ENCODE measurements at places on chromosomes 12 and 14.
A peak's percentile ranks its signal among the peaks of the same experiment; 100 is the strongest.

GRCh38 chr12:131570596-131570995 lies 140.3 kb upstream of the SFSWAP start:
- DNase-seq, result no peak

DNA sequence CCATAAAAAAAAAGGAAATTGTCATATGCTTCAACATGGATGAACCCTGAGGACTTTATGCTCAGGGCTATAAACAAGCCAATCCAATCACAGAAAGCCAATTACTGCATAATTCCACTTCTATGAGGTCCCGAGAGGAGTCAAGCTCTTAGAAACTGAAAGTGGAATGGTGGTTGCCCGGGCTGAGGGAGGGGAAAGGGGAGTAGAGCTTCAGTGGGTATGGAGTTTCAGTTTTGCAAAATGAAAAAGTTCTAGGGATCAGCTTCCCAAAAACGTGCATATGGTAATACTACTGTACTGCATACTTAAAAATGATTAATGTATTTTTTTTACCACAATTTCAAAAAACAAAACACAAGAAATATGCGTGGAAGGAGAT lies 52.0 kb downstream of the RNF34 start:
- no peak for DNase-seq

GRCh38 chr14:22864979-22865378 lies 6.6 kb upstream of the LRP10 start:
- DNase-seq, result no peak

- no peak for DNase-seq
These were observed 1207.4 kb downstream of the TMEM121 start for GRCh38 chr14:106733771-106734170.

GRCh38 chr12:53049571-53050318 lies at the start of gene TNS2:
TNS2 (plus strand) TSS chr12:53050065; CDS start chr12:53050186, 121 bp downstream.
- DNase-seq, result peak; percentile 65

DNA sequence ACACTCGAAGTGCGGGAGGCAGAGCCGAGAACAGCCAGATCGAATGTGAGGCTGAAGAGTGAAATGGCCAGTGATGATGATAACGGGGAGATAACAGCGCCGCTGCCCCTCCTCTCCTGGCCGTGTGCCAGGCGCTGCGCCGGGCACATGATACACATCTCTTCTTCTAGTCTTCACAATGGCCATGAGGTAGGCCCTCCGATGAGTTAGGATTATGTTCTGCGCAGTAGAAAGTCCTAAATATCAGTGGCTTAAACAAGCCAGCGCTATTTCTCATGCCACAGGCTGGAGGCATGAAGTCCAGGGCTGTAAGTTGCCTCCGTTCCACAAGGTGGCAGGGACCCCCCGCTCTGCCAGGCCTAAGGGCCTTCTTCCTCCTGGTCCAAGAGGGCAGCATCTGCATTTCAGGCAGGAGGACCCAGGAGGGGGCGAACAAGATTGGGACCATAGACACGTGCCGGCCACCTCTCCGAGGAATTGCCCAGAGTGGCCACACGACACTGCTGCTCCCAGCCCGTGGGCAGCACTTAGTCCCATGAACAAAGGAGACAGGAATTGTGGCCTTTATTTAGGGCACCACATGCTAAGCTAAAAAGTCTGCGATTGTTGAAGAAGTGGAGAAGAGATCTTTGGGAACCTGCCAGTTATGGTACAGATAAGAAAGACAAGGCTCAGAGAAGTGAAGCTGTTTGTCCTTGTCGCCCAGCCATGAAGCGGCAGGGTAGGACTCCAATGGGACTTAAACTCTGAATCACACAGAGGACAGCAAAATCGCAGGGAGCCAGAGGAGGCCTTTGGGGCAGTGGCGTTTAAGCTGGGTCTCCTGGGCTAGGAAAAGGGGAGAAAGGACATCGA lies 10.9 kb upstream of the HVCN1 start:
- peak; percentile 60 for DNase-seq

DNA sequence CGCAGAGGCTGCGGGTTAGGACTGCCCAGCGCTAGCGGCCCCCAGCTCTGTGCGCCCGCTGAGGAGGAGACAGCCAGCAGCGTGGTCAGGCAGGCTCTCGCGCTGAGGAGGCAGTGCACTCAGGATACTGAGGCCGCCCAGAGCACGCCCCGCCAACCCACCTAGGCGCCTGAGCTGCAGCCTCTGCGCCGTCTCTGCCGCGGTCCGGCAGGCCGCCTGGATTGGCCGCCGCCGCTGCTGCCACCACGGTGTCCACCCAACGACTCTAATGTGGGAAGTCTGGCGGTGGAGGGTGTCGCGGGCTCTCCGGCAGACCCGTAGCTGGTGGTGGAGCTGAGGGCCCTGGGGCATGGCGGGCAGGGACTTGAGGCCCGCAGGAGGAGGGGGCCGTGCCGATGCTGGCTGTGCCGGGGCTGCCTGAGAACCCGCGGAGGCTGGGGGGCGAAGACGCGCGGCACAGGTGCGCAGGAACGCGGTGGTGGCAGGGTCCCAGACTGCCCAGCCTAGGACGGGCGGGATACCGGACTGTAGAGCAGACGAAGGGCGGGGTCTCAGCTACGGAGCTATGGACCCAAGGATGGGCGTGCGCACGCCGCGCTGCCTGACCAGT lies 69.9 kb downstream of the ASCL4 start:
- no peak for DNase-seq

GRCh38 chr12:58296863-58297262 lies 355.5 kb downstream of the ATP23 start:
- no peak for DNase-seq

GRCh38 chr12:72995616-72996015 lies 723.4 kb downstream of the TRHDE start:
- DNase-seq, result no peak

- no peak for DNase-seq
These were observed 47.5 kb upstream of the DLK1 start for GRCh38 chr14:100679153-100679552.

- no peak for DNase-seq
These were observed 8.7 kb downstream of the HOMEZ start for GRCh38 chr14:23277189-23277588.

DNA sequence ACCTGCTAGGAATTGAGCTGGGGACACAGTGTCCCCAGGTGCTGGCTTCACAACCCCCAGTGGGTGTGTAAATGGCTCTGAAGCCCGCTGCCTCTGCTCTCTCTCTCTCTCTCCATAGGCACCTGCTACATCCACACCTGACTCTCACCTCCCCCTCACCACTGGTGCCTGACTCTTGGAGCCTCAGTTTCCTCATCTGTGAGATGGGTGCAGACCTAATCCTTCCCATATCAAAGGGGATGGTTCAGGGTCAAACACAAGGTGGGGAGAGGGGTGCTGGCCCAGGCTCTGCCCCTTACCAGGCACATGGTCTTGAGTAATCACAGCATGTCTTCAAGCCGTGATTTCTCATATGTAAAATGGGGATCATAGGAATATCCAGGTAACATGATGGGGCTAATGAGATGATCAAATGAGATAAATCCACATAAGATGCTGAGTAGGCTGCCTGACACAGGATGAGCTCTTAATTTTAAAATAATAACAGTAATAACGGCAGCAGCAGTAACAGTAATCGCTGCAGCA lies 37.6 kb downstream of the TESC start:
- no peak for DNase-seq

GRCh38 chr12:4026517-4026916 lies 153.3 kb upstream of the PARP11 start:
- no peak for DNase-seq

DNA sequence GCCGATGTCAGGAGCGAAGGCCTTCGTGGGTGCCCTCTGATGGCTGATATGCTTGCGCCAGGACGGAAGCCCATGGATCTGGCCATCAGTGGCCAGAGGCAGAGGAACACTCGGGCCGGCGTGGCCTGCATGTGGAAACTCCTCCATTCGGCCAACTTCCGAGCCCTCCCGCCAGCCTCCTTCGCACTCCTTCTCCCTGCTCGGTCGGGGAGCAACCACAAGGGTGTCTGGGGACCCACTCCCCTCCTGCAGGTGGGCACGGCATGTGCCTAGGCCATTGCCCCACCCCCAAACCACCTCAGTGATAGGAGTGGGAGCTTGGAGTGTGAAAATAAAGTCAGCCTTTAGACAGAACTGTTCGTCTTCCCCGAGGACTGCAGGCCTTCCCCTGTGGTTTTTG lies 231.3 kb downstream of the BCL11B start:
- no peak for DNase-seq

DNA sequence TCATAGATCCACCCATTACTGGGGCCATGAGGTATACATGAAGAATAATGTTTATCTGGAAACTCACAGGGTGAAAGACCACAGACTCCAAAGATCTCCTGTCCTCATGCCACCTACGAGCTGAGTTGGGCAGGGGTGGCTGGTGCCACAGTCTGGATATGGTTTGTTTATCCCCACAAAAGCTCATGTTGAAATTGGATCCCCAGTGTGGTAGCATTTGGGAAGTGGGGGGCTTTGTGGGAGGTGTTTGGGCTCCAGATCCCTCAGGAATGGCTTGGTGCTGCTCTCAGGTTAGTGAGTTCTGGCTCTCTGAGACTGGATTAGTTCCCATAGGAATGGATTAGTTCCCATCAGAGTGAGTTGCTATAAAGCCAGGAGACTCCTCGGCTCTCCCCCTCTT lies 192.3 kb upstream of the FSCB start:
- no peak for DNase-seq

GRCh38 chr14:79098324-79098723 lies 928.2 kb downstream of the NRXN3 start:
- DNase-seq, result no peak

- DNase-seq, result no peak
These were observed 40.4 kb upstream of the PPP2R5C start for GRCh38 chr14:101721111-101721510.

DNA sequence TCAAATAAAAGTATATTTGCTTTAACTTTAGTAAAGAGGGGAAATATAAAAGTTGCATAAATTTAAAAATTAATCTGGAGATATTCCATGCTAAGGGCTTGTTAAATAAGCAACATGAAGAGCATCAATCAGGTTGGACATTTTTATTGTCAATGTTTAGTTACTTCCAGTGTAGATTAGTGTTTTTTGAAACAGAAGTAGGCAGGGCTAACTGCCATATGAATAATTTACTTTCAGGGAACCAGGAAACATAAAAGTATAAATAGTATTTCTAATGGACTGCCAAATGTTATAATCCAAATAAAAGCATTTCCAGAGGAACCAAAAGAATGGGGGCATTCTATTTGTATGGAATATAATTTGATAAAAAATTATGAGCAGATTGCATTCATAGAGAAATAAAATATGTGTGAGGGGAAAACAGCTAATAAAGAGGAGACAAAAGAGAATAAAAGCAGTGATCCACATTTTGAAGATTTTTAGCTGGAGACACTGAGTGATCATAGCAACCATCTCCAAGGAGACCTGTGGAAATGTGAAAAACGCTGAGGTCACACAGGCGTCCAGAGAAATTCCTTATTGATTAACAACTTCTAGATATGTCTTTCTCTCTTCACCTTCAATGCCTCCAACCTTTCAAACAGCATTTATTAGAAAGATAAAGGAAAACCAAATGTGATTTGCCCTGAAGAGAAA lies 70.8 kb downstream of the SRGAP1 start:
- DNase-seq, result peak; percentile 47

DNA sequence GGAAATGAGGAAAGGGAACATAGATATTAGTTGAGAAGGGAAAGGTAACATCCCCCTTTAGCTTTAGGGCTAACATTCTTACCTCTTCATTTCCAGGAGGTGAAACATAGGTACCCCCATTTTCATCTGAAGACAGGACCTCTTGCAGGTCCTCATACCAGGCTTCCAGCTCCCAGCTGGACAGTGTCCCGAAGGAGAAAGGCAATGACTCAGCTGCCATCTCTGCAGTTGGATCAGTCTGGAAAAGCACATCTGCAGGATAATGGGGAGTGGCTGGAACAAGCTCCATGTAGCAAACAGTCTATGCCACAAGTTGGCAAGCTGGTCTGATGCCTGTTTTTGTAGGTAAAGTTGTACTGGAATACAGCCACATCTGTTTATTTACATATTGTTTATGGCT lies 3.1 kb downstream of the DDIT3 start:
- no peak for DNase-seq

GRCh38 chr14:52044791-52045522 lies 23.9 kb downstream of the NID2 start:
- DNase-seq, result no peak

DNA sequence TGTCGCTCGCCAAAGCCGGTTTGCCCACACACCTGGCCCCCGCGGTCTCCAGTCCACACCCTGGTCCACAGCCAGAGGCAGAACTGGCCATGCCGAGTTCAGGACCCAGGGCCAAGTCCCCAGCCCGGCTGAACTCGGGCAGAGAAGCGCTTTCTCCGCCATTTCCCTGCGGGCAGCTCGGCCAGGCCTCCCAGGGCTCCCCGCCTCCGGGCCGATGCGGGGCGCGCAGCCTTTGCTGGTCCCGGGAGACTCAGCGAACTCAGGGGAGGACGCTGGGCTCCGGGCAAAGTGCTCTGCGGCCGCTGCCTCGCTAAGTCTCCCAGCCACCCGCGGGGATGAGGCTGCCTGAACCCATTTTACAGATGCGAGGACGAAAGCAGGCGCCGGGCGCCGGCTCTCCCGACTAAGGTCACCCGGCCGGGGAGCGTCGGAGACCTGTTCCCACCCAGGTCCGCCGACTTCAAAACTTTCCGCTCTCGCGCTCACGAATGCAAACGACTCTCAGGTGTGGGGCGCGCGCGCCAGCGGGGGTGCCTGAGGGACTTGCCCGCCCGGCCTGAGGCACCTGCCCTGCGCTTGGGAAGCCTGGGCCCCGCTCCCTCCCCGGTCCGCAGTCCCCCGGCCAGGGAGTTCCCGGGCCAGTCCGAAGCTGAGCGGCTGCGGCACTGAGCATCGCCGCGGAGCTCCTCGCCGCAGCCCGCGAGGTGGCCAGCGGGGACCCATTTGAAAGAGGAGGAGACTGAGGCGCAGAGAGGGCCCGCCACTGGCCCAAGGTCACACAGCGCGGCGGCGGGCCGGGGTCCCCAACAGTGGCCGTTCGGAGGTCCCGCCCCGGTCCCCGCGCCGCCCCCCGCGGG lies 627 bp downstream of the TESC start:
- DNase-seq, result no peak

GRCh38 chr14:45222485-45223262 lies 30.3 kb downstream of the MIS18BP1 start:
- no peak for DNase-seq
